ENCODE measurements at places on chromosomes 11 and 22.

- peak; percentile 23 for DNase-seq
These were observed 31.3 kb upstream of the TEAD1 start for GRCh38 chr11:12642806-12643428.

DNA sequence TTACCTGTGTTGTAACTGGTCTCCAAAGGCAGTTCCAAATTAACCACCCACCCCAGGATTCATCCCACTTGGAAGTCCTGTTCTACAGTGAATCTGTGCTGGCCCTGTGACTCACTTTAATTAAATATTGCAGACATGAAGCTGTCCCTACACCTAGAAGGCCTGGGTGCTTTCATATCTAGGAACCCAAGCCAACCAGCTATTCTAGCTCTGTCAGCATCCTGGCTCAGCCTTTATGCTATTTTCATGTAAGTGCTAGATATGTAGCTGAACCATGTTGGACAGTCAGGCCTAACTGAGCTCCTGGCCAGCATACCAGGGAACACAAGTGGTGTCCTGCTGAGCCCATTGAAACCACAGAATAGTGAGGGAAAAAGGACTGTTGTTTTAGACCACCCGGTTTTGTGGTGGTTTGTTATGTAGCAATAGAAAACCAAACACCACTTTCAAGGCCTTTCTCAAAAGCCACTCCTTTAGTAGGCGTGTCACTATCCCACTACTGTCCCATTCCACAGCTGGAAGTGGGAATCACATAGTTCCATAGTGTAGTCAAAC is 30.3 kb downstream of the CNTF start:
- DNase-seq: no peak

GRCh38 chr11:117909611-117910382 is 19.4 kb downstream of the TMPRSS13 start:
- no peak for DNase-seq

GRCh38 chr11:12860827-12861226 is 148.3 kb upstream of the RASSF10 start:
- peak; percentile 39 for DNase-seq

- DNase-seq: no peak
These were observed 700 bp upstream of the STX3 start for GRCh38 chr11:59754494-59754858.

All from cardiac fibroblast (primary cell).